ENCODE measurements at places on chromosomes 16 and 17.

DNA sequence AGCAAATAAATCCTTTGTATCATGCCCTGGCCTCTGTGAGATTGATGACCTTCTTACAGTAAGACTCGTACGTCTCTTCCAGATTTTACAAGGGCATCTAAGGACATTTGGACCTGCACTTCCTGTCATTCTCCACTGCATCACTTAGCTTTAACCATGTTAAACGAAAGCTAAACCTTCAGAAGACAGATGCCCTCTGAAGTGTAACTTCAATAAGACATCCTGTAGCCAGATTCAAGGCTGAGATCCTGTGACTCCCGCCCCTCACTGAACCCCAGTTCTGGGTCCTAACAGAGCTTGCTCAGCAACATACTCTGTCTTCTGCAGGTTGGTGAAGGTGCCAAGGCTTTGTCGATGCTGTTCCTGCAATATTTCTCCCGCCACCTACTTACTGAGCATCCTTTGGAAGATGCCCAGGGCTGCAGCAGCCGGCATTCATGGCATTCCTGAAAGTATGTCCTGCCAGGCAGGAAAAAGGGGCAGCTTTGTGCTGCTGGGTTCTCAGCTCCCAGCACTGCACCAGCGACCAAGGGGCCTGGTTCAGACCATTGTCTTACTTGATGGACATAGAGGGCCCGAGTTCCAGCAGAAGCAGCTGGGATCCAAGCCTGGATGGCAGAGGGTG is 131.1 kb downstream of the AXIN2 start:
- no peak for DNase-seq

- DNase-seq: no peak
Observed at GRCh38 chr16:17233318-17234002, 237.3 kb downstream of the XYLT1 start.

GRCh38 chr16:11474617-11475291 is 112.0 kb downstream of the LITAF start:
- no peak for DNase-seq

GRCh38 chr17:79690466-79690865 is 40.3 kb upstream of the ENPP7 start:
- no peak for DNase-seq

DNA sequence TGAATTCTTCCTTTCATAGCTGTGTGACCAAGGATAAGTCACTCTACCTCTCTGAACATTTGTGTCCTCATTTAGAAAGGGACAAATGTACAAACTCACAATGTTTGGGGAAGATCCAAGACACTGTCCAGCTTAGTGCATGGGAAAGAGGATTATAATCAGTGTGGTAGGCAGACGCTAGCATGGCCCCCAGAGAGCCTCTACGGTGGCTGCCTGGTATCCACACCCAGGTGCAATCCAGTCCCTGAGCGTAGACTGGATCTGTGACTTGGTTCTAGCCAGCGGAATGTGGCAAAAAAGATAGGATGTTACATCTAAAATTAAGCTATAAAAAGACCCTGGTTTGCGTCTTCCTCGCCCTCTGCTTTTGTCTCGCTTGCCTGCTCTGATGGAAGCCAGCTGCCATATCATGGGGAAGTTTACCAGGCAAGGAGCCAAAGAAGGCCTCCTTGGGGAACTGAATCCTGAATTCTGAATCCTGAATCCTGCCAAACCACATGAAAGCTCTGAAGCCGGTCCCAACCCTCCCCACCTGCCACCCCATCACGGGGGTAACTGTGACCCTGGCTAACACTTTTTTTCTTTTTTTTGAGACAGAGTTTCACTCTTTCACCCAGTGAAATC is 51.7 kb downstream of the PLXDC1 start:
- no peak for DNase-seq

DNA sequence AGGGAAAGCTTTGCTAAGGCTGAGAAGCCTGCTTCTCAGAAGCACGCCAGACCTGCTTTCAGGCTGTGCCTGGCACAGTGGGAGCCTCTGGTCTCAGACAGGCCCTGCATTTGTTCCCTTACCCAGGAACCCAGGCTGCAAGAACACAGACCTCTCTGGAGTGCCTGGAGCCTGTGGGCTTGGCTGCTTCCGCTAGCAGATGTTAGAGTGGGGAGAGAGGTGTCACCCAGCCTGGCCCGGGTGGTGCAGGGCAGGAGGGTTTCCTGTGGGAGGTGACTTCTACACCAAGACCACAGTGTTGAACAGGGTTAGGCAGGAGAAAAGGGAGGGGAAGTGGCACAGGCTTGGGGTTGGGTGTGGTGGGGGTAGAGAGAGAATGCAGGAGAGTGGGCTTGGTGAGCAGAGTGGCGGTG is 35.8 kb upstream of the ADGRG1 start:
- peak; percentile 65 for DNase-seq

GRCh38 chr17:68394608-68395331 is 62.5 kb downstream of the WIPI1 start:
- no peak for DNase-seq
